ENCODE measurements at places on chromosomes 5 and 9.

- DNase-seq, result no peak
Observed at GRCh38 chr5:149794487-149794971, 64.4 kb downstream of the PPARGC1B start.

DNA sequence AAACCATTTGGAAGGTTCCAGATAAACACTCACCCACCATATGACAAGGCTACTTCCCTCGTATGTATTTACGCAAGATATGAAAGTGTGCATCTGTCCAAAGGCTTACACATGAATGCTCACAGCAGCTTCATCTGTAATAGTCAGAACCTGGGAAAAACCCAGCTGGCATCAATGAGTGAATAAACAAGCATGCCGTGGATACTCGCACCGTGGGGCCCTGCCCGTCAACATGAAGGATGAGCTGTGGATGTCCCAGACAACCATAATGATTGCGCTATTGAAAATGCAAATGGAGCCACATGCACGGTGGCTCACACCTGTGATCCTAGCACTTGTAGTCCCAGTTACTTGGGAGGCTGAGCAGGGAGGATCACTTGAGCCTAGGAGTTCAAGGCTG, 60.6 kb upstream of the FCN1 start:
- no peak for DNase-seq

GRCh38 chr5:125865166-125865815, 557.9 kb upstream of the GRAMD2B start:
- DNase-seq, result no peak

DNA sequence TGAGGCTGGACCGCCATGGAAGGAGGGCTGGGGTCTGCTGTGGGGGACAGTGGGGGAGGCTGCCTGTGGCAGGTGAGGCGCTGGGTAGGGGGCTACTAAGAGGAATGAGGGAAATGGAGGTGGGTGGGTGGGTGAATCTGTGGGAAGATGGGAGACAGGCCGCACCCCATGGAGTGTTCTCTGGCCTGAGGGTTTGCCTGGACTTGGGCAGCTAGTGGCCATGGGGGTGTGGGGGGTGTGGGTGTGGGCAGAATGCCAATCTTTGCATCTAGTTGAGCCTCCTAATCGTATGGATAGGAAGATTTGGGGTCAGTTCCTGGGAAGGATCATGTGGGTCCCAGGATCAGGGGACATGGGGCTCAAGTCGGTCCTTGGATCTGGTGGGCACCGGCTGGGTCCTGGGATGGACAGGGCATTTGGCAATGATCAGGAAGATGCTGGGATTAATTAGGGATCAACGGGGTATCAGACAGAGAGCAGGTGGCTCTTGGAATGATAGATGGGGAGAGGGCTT, 518 bp downstream of the ZDHHC12 start:
- DNase-seq, result no peak

GRCh38 chr9:97512966-97513560, 11.6 kb downstream of the TMOD1 start:
- DNase-seq, result no peak

GRCh38 chr9:70315389-70315788, 56.6 kb downstream of the SMC5 start:
- DNase-seq, result no peak

- DNase-seq, result no peak
Observed at GRCh38 chr9:89379031-89379430, 60.7 kb downstream of the SECISBP2 start.

GRCh38 chr9:89698411-89699005, 93.7 kb downstream of the GADD45G start:
- DNase-seq, result no peak

GRCh38 chr5:83844449-83845068, 123.9 kb upstream of the HAPLN1 start:
- DNase-seq, result no peak

DNA sequence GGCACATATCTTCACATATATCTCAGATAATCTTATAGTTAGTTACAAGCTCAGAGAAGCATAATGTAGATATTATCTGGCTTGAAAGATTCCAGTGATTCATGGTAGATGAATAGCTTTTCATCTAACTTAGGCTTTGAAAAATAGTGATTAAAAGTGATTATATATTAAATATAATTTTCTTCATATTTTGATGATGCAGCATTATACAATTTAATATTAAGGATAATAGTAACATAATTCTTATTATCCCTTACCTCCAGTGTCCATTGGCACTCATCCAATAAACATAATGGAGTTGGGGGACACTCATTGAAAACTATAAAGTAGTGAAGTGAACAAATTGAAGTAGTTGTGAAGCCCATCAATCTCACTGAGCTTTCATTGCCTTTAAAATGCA, 35.8 kb downstream of the NMUR2 start:
- DNase-seq, result no peak

GRCh38 chr5:177372910-177373309, 11.3 kb upstream of the SLC34A1 start:
- no peak for DNase-seq

DNA sequence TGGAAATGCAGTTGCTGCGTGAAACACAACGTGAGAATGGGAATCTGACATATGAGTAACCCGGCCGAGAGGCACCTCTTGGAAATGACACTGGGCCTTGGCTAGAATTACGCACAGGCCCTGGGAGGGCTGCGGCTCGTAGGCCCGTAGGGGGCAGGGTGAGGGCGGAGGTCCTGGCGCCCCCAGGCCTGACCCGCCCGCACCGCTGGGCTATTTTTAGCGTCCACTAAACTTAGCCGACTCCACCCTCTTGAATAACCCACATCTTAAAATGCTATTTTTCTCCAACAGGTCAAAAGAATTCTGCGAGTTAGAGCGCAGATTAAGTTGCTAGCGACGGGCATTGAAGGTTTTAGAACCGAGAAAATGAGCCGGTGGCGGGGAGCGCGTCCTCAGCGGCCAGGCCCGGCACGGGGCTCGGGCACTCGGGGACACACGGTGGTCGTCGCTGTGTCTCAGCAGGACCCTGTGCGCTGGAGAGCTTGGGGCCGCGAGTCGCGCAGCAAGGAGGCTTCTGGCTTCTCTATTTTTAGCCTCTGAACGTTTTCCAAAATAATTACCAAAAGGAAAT, 168.5 kb downstream of the AUH start:
- peak; percentile 59 for DNase-seq

DNA sequence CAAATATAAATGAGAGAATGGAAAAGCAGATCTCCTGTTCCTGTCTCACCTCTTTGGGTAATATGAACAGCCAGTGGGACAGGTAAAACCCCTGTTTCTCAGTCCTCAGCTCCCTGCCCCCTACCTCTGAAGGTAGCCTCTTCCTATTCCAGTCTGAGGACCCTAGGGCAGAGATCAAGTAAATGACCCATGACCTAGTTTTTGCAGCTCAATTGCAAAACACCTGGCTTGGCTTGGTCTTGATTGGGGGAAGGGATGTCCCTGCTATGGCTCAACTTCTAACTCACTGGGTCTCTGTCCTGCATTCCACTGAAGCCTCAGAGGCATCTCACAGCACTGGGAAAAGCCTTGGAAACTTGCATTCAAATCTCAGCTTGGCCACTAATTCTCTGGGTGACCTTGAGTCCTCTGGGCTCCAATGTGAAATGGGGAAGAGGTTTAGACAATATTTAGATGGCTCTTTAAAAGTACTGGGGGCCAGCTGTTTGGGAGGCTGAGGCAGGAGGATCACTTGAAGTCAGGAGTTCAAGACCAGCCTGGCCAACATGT, 1.6 kb upstream of the GALT start:
- no peak for DNase-seq

DNA sequence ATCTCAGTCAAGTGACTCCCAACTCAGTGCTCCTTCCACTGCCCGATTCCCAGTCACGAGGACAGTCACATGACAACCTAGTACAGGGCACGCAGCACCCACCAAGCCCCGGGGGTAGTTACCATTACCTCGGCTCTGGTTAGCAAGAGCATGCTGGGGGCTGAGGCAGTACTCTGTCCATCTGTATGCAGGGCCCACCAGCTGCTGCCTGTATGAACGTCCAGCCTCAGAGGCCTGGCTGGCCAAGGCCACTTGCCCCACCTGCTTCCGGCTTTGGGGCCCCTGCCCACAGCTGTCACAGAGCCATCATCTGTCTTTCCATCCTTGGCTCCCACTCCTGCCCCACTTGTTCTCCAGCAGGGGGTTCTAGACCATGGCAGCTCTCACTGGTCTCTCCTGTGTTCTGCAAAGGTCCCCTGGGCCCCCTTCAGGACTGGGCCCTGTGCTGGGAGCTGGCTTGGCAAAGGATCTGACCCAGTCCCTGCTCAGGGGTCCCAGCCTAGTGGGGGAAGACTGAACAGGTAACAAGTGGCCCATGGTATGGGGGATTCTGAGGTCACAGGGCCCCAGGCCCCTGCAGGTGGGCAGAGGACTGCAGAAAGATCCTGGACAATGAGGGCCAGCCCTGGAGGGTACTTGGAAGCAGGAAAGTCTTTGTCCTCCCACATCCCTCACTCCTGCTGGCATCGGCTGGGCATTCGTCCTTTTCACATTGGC, 3.3 kb downstream of the RPL35 start:
- no peak for DNase-seq

DNA sequence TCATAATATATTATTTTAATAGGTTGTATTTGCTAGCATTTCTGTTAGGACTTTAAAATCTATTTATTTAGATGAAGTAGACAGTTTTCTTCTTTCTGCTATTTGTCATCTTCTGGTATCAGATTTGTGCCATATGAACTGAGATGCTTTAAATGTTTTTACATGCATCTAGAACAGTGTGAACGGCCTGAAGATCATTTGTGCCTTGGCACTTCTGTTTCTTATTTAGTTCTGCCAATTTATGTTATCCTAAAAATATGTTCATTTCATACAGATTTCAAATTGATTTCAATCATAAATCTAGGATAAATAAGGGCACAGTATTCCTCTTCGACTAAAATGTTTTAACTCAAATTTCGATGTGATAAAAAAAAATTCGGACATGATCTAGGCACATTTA, 16.1 kb downstream of the ZBTB34 start:
- DNase-seq, result no peak

GRCh38 chr5:1019001-1019905, 10.7 kb downstream of the NKD2 start:
- no peak for DNase-seq

GRCh38 chr5:93246090-93246855, 334.7 kb downstream of the NR2F1-AS1 start:
- no peak for DNase-seq

DNA sequence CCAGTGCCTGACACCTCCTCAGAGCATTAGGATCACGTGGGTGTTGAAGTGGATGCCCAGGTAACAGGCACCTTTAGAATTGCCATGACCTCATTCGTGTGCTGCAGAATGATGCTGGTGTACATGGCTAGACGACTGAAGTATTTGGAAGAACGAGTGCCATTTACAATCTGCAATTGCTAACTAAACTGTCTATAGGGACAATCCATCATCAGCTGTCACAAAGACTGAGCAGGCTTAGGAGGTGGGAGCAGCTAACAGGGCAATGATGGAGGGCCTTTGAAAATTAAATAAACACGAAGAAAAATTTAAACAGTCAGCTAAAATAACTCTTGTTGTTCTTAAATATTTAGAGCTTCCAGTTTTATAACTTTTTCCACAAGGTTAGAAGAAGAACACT, 375.8 kb downstream of the GADD45G start:
- no peak for DNase-seq

DNA sequence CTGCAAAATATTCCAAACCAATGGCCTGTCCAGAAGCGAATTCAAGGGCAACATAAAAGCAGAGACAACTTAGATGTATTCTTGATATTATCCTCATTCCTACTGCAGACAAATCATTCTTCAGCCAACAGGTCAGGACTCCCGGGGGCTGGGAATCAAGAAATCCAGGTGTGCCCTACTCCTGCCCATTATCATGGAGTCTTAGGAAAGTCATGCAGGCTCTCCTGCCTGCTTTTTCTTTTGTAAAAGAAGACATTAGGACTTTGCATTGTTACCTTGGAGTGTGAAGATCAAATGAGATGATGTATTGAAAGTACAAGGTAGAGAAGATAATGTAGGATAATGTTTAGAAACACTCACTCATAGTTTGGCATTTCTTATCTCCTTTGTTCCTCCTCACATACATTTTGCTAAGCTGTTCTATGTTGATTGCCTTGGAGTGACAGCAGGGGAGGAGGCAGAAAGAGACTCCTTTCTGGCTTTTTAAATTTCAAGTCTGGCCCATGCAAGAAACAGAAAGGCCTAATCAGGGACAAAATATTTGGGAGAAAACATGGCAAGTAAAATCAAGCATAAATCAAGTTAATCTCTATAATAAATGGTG, 113.8 kb downstream of the SV2C start:
- no peak for DNase-seq

- no peak for DNase-seq
Observed at GRCh38 chr9:126144196-126144595, 182.4 kb upstream of the MVB12B start.

DNA sequence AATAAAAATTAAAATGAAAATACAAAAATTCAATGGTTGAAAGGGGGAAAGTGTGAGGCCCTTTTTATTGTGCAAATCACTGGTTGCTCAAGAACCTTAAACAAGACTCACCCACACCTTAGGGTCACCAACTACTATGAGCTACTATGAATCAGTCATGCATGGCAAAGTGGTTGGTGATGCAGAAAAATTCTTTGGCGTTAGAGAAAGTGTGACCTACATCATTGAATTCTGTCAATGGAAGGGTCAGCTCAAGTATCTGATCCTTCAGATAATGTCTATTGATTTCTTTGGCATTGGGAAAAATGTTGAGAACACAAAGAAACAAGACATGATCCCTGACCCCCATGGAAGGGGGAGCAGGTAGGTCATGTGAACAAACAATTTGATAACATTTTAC, 149.7 kb upstream of the ADCY2 start:
- no peak for DNase-seq

DNA sequence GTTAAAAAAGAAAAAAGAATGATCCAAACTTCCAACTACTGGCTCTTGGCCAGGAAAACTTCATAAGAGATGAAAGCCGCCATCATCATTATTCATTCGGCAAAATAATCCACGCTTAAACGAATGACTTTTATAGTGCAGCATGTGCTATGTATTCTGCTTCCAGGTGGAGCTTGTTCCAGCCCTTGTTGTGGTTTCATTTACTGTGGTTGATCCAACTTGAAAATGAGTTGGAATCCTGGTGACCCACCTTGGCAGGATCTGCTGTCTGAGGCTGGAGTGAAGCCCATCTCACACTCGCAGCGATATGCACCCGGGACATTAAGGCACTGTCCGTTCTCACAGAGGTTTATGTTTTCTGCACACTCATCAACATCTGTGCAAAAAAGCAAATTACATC, 209.6 kb downstream of the FBN2 start:
- no peak for DNase-seq

GRCh38 chr9:130117816-130118632, 54.2 kb upstream of the NCS1 start:
- no peak for DNase-seq

GRCh38 chr5:20536341-20536740, 548.3 kb upstream of the CDH18 start:
- no peak for DNase-seq

DNA sequence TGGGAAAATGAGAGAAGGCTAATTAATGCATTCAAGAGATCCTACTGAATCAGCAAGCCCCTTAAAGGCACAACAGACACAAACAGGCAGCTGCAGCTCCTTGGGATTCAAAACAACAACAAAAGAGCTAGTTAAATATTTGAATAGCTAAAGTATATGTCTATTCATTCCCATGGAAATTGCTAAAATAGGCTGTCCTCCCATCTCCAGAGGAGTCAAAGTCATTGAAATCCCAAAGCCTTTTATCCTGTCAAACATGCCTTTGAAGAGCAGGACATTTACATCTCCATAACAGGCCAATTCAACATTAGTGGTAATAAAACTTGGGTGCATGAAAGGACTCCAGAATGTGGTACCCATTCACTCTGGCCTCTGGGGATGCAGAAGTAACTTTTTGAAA, 177.4 kb downstream of the NTRK2 start:
- DNase-seq, result no peak

- DNase-seq, result peak; percentile 45
Observed at GRCh38 chr9:36637491-36638270, 65.0 kb downstream of the MELK start.

GRCh38 chr5:181047921-181048320, 7.9 kb downstream of the BTNL9 start:
- no peak for DNase-seq
